ENCODE measurements at places on chromosomes 2 and 18. TPM values are rescaled to one million over a fixed set of nuclear protein-coding genes. Genes with fewer than 3 reads are reported as not detected.

The FTCDNL1 gene
- 3.2 TPM for total RNA-seq

The APLF gene
- 2.4 TPM for total RNA-seq

The STAT1 gene
- 383 TPM for total RNA-seq

The CCDC85A gene
- total RNA-seq, result not detected

The MPV17 gene
- 87.8 TPM for total RNA-seq

The RUFY4 gene
- total RNA-seq, result 2.0 TPM

The IGFBP2 gene
- 39.1 TPM for total RNA-seq

The VIT gene
- total RNA-seq, result not detected

The RTP5 gene
- total RNA-seq, result 0.20 TPM

The GLB1L gene
- 1.6 TPM for total RNA-seq

The TRAK2 gene
- 24.6 TPM for total RNA-seq

The CYP27A1 gene
- not detected for total RNA-seq

The LRRC30 gene
- not detected for total RNA-seq

The SLC8A1 gene
- 0.31 TPM for total RNA-seq

The EN1 gene
- not detected for total RNA-seq

The ANKRD30B gene
- not detected for total RNA-seq

The MRPS9 gene
- total RNA-seq, result 57.1 TPM

The AKAIN1 gene
- total RNA-seq, result not detected

The PKDCC gene
- total RNA-seq, result not detected

The OTOS gene
- not detected for total RNA-seq

The BOK gene
- 0.08 TPM for total RNA-seq

Data from activated naive CD8-positive, alpha-beta T cell treated with anti-CD3 and anti-CD28 coated beads for 36 hours (primary cell).